ENCODE measurements at places on chromosomes 6 and 20. TPM values are rescaled to one million over a fixed set of nuclear protein-coding genes. Genes with fewer than 3 reads are reported as not detected.
A peak's percentile ranks its signal among the peaks of the same experiment; 100 is the strongest.

The CAGE1 gene
- not detected for total RNA-seq

DNA sequence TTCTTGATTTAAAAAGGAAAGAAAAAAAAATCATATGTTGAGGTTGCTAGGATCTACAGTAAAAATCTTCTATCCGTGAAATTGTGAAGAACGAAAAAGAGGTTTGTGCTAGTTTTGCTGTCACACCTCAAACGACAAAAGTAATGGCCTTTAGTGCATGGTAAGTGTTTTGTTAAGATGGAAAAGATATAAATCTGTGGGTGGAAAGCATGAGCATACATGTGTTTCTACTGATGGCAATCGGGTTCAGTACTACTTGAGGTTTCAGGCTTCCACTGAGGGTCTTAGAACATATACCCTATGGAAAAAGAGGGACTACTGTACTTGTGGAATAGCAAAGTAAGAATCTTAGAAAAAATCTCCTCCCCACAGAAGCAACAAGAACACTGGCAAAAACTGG lies 58.0 kb downstream of the AHI1 start:
- H3K27ac ChIP-seq = no peak overlapping the region
- H3K27me3 ChIP-seq = no peaks in the 10 kb centered on the region
- DNase-seq = no peak
- no peak overlapping the region for H3K4me3 ChIP-seq
- H3K4me1 ChIP-seq = no peaks in the 10 kb centered on the region

DNA sequence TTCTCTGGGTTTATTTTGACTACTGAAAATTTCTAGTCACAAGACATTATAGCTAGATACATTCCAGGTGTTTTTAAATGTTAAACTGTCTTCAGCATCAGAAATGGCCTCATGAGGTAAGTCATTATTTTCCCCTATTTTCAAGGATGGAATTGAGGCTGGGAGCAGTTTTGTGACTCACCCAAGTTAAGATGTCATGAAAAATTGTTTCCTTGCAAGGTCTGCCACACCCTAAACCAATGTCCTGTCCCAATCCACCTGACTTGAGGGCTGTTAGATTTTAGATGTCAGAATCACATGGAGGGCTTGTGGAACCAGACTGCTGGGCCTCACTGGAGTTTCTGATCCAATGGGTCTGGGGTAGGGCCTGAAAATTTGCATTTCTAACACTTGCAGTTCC lies 16.9 kb downstream of the SLC22A3 start:
- H3K4me1 ChIP-seq = no peaks in the 10 kb centered on the region
- no peak overlapping the region for H3K27ac ChIP-seq
- no peak for DNase-seq

GRCh38 chr6:19434065-19434464 lies 403.1 kb upstream of the ID4 start:
- H3K36me3 ChIP-seq = no peaks in the 10 kb centered on the region
- H3K27me3 ChIP-seq = no peaks in the 10 kb centered on the region
- H3K27ac ChIP-seq = peak overlapping the region; percentile 64
- H3K4me1 ChIP-seq = no peaks in the 10 kb centered on the region
- H3K4me3 ChIP-seq = no peak overlapping the region

GRCh38 chr20:36847009-36847709 lies 28.8 kb upstream of the TLDC2 start:
- H3K4me1 ChIP-seq = peaks cover 4% of the 10 kb centered on the region
- H3K4me3 ChIP-seq = no peak overlapping the region
- H3K36me3 ChIP-seq = no peaks in the 10 kb centered on the region
- no peaks in the 10 kb centered on the region for H3K27me3 ChIP-seq
- DNase-seq = peak; percentile 72

GRCh38 chr6:26205161-26205624 lies 118.0 kb downstream of the HFE start:
- peak overlapping the region; percentile 99 for H3K27ac ChIP-seq
- H3K4me1 ChIP-seq = no peaks in the 10 kb centered on the region
- H3K36me3 ChIP-seq = no peaks in the 10 kb centered on the region
- DNase-seq = peak; percentile 87
- peak overlapping the region; percentile 64 for H3K4me3 ChIP-seq

DNA sequence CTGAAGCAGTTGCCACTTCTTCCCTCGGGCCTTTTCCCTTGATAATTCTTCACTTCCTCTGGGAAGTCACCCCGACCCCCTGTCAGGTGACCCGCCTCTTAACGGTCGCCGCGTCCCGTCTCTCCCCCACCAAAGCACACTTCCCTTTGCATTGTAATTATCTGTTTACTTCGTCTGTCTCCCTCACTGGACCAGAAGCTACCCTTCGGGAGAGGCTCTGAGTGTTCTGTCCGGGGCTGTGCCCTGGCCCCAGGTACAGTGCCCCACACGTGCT lies 771 bp upstream of the SNAI1 start:
- H3K4me3 ChIP-seq = peak overlapping the region; percentile 59
- H3K36me3 ChIP-seq = no peaks in the 10 kb centered on the region
- H3K27me3 ChIP-seq = no peaks in the 10 kb centered on the region
- DNase-seq = no peak
- H3K4me1 ChIP-seq = peaks cover 4% of the 10 kb centered on the region

DNA sequence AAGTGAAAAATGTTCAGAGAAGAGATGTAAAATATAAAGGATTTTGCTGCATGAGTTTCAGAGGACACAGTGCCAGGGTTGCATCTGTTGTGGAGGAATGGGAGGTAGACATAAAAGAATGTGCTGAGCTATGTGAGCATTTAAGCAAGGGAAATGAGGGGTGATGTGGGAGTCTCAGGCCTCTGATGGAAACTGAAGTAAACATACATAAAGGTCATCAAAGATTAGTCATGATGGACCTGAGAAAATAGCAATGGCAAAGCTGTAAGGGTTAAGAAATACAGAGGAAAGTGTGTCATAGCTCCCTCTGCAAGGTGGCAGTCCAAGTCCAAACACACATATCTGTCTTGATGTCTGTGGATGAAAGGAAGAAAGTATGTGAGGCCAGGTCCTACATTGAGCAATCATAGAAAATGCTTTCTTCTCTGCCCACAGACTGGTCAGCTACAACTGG lies 306.6 kb upstream of the ECI2 start:
- DNase-seq = no peak
- no peaks in the 10 kb centered on the region for H3K36me3 ChIP-seq
- H3K4me3 ChIP-seq = no peak overlapping the region
- no peak overlapping the region for H3K27ac ChIP-seq
- H3K27me3 ChIP-seq = no peaks in the 10 kb centered on the region
- H3K4me1 ChIP-seq = no peaks in the 10 kb centered on the region

DNA sequence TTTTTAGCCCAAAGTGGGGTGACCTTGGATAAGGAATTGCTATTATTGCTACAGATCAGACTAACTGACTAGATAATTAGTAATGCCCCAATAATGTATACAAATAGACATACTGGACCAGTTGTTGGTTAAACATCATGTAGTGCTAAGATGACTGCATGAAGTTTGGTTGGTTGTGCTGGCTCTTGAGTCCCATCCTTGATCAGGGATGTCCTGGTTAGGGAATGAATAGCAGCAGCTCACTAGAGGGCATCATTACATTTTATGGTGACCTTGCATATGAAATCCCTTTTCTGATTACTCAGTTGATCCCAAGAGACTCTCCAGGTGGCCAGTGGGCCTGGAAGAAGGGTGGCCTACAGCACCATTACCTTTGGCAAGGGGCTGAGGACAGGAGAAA lies 10.9 kb downstream of the TPBG start:
- no peaks in the 10 kb centered on the region for H3K36me3 ChIP-seq
- no peaks in the 10 kb centered on the region for H3K27me3 ChIP-seq
- no peak overlapping the region for H3K27ac ChIP-seq
- no peak overlapping the region for H3K4me3 ChIP-seq
- no peaks in the 10 kb centered on the region for H3K4me1 ChIP-seq

The SIRPB1 gene
- total RNA-seq = 8.5 TPM

The BYSL gene
- 7.7 TPM for total RNA-seq

GRCh38 chr6:155171747-155172449 lies 91.9 kb upstream of the CLDN20 start:
- no peak for DNase-seq
- no peaks in the 10 kb centered on the region for H3K4me1 ChIP-seq
- H3K4me3 ChIP-seq = no peak overlapping the region
- peak overlapping the region; percentile 10 for H3K27ac ChIP-seq
- H3K36me3 ChIP-seq = no peaks in the 10 kb centered on the region

The CST7 gene
- 1.8 TPM for total RNA-seq

DNA sequence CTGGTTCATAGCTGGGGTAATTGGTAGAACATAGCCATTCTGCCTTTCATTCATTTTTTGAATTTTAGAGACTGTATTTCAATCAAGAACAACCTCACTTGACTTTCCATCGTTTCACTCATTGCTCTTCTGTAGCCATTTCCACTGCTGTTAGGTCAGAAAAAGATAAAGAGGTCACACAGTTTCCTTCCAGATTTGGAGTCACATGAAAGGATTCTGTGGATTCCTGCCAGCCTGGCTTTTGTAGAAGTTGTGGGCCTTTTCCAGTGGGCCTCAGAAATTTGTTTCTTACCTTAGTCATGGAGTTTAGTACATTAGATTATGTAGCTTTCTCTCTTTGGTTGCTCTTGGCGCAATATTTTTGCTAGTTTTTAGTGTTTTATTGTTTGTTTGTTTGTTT lies 157.8 kb downstream of the SASH1 start:
- no peaks in the 10 kb centered on the region for H3K4me1 ChIP-seq
- H3K27ac ChIP-seq = peak overlapping the region; percentile 75
- H3K36me3 ChIP-seq = no peaks in the 10 kb centered on the region
- H3K4me3 ChIP-seq = no peak overlapping the region
- H3K27me3 ChIP-seq = no peaks in the 10 kb centered on the region

DNA sequence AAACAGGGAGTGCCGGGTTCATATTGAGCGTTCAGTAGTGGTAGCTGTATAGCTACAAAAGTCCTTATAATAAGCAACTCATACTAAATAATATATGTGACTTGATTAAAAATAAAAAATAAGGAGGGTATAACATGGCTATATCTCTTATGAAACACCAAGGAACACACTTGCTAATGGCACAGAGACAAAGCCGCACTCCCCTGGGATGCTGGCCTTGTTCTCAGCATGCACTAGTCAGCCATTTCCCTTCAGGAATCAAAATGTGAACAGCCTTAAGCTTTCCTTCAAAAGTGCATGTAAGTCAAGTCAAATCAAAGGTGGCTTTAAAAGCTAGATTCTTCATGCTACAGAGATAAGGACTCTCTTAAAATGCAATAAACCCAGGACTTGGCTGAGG lies 9.4 kb downstream of the HMGCLL1 start:
- no peak for DNase-seq
- no peaks in the 10 kb centered on the region for H3K27me3 ChIP-seq
- H3K36me3 ChIP-seq = no peaks in the 10 kb centered on the region

DNA sequence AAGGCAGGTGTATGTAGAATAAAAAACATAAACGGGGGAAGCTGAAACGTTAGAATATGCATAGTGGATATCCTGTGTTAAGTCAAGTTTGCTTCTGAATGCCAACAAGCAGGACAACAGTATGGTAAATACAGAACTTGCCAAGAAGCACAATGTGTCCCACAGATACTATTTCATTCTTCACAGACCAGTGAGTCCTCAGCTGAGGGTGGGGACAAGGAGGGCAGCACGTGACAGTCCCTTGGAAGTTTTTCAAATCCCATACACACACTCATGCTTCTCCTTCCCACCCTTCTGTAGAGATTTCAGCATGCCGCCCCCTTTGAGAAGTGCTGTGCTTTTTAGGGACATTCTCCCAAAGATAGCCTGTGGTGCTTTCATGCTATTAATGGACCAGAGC lies 268.5 kb upstream of the ECI2 start:
- DNase-seq = no peak
- no peak overlapping the region for H3K4me3 ChIP-seq
- no peaks in the 10 kb centered on the region for H3K27me3 ChIP-seq
- no peaks in the 10 kb centered on the region for H3K4me1 ChIP-seq

DNA sequence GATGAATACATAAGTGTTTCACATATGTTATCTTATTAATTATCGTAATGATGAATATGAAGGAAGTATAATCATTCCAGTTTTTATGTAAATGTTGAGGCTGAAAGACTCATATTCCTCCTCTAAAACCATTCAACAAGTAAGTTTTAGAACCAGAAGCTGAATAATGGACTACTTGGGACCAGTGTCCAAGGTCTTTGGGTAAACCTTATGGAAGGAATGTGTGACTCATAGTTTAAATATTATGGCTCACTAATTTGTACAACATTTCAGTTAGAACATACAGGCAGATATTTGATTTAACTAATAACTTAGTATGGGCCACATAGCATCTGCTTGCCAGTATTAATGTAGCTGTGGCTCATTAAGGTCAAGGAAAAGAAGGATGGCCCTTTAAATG lies 209.6 kb downstream of the TFAP2B start:
- no peaks in the 10 kb centered on the region for H3K4me1 ChIP-seq
- H3K27me3 ChIP-seq = no peaks in the 10 kb centered on the region

GRCh38 chr6:157751547-157752200 lies 71.4 kb upstream of the SNX9 start:
- H3K36me3 ChIP-seq = no peaks in the 10 kb centered on the region
- peaks cover 4% of the 10 kb centered on the region for H3K4me1 ChIP-seq
- no peak for DNase-seq
- H3K4me3 ChIP-seq = no peak overlapping the region

The SLC17A1 gene
- total RNA-seq = not detected

GRCh38 chr6:35426074-35426473 lies 26.1 kb upstream of the FANCE start:
- no peaks in the 10 kb centered on the region for H3K27me3 ChIP-seq
- H3K27ac ChIP-seq = no peak overlapping the region
- no peaks in the 10 kb centered on the region for H3K4me1 ChIP-seq
- H3K4me3 ChIP-seq = no peak overlapping the region
- DNase-seq = no peak
- peaks cover 4% of the 10 kb centered on the region for H3K36me3 ChIP-seq

DNA sequence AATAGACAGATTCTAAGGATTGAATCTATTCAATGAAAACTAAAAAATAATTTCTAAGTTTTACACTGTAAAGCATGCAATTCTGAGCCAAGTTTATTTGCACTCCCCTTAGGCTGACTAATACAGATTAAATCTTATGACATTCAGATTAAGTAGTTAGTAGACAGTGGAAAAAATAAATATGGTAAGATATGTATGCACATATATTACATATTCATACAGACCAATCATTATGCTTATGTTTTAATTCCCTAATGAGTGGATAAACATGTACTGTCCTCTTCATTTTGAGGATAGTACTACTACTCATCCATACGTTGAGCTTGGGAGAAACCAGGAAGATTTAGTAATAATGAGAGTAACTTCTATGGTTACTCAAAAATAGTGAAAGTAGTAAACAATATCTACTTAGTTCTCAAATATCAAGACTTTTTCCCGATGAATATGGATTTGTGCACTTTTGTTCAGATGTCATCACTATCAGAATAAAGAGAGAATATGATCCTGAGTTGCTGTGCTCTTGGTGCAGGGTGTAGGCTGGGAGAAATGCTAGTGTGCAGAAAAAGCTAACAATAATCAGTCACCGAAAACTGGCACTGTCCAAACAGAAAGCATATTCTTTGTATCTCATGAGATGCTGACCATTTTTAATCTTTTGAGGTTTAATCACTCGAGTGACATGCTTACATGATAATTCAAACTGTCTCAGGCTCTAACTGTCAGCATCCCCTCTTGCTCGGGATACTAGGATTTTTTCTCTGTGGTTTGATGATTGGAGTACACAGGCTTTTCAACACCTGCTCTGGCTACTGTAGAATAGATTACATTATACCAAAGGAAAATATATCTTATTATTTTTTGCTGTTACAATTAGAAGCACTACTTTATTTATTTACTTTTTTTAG lies 111.6 kb downstream of the EPHA7 start:
- no peaks in the 10 kb centered on the region for H3K4me1 ChIP-seq
- no peak overlapping the region for H3K4me3 ChIP-seq
- H3K36me3 ChIP-seq = no peaks in the 10 kb centered on the region
- H3K27me3 ChIP-seq = no peaks in the 10 kb centered on the region
- DNase-seq = no peak
